Colonic mucosa (tissue), 4 donors: ENCODE measurements at places on chromosomes 4 and X. TPM values are rescaled to one million over a fixed set of nuclear protein-coding genes. Genes with fewer than 3 reads are reported as not detected.

ANAPC4 gene
- total RNA-seq = 24.8 TPM

CXCL5 gene
- 1.0 TPM for total RNA-seq

GUCY1A1 gene
- 2.0 TPM for total RNA-seq

CYSLTR1 gene
- total RNA-seq = 1.6 TPM

PNMA6A gene
- total RNA-seq = 0.37 TPM

CXCL8 gene
- 4.7 TPM for total RNA-seq

FAM9C gene
- total RNA-seq = not detected

GALNTL6 gene
- total RNA-seq = 0.20 TPM

CYTL1 gene
- total RNA-seq = not detected

AFF2 gene
- total RNA-seq = 0.12 TPM

CLCN4 gene
- 0.62 TPM for total RNA-seq

PRMT9 gene
- total RNA-seq = 6.4 TPM

CENPE gene
- total RNA-seq = 23.2 TPM

LRIT3 gene
- not detected for total RNA-seq

GPR50 gene
- not detected for total RNA-seq

DCHS2 gene
- 1.5 TPM for total RNA-seq

MAGEA2 gene
- not detected for total RNA-seq

FAT4 gene
- total RNA-seq = 1.5 TPM

PCDH10 gene
- 0.22 TPM for total RNA-seq

ENAM gene
- not detected for total RNA-seq

DNA sequence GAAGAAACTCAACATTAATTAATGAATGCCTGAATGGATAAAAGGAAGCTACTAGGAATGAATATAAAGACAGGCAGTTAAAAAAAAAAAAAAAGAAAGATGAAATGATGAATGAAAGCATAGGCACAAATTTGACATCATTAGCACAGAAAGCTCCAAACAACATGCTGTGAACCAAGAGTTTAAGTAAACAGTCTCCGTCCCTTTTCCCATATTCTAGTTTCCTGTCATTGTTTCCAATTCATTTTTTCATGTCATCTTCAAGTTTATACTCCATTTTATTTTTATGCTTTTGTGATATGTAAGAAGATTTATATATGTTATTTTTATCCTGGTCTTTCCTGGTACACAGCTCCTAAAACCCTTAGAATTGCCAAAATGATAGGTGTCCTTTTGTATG lies 17.7 kb upstream of the AASDH start:
- DNase-seq = no peak

DNA sequence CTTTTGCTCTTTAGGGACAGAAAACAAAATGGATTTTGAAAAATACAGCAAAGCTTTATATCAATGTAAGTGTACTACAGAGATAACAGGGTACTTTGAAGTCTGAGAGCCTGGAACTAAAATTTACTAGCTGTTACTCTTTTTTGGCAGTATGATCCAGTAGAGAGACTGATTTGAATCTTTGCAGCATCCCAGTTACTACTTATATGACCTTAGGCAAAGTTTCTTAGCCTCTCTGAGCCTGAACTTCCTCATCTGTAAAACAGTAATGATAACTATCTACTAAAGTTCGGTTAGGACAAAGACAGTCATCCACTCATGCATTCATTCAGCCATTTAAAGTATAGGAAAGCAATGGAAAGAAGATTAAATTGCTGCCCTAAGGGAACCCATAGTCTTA lies 10.1 kb downstream of the BRWD3 start:
- DNase-seq = no peak

DNA sequence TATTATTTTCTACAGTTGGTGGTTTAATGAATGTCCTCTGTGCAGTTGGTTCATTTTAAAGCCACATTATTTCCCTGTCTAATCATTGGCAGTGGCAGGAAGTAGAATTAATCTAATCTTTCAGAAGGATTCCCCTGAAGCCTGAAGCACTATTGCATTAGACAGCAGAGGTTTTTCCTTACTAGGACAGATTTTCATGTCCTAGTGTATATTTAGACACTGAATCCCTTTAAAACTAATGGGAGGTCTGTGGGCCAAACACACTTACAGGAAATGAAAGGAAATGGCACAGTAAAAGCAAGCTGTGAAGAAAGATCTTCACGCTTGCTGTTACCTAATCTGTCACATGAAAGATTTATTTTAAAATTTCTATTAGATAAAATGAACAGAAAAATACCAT lies 165.2 kb downstream of the SLC39A8 start:
- no peak for DNase-seq

DNA sequence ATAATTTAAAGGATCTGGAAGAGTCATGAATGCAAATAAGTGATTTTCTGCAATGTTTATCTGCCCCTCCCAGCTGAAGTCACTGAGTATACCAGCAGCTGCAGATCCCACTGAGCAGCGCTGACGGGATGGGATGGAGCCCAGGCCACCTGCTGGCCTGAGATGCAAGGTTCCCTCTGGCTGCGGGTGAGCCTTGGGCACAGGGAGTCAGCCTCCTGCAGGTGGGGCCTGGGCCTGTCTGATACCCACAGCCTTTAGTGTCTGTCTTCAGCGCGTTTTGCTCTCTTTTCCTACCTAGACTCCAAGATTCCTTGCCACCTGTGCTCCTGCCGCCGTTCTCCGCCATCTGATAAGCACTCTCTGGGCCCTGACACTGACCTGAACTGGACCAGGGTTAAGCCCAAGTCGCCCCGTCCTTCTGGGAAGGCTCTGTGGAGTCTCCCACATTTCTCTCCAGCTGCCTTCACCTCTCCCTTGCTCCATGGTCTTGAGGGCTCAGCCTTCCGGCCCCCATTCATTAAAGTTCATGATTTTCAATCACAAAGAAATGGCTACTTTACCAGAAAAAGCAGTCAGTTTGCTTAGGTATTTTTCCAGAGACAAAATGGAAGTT lies 223.1 kb upstream of the FAT1 start:
- DNase-seq = peak; percentile 75

GRCh38 chrX:106889468-106889867 lies 13.7 kb downstream of the RIPPLY1 start:
- DNase-seq = no peak

- no peak for DNase-seq
Measured at GRCh38 chrX:71919886-71920285, 9.2 kb downstream of the NHSL2 start.

DNA sequence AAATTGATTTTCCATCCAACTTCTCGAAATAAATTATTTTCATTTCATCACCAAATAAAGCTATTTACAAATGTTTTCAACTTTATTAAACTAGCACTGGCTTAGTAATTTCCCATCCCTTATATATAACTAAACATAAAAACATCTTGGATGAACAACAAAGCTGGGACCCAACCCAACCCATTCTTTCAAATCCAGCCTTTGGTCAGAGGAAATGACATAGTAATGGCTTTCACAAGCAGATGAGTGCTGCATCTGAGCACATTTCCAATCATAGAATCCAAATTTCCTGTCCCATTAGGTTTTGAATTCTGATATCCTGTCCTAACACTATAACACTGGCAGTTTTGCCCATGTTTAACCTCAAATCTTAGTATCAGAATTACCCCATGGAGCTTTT lies 7.9 kb upstream of the EMCN start:
- DNase-seq = no peak

DNA sequence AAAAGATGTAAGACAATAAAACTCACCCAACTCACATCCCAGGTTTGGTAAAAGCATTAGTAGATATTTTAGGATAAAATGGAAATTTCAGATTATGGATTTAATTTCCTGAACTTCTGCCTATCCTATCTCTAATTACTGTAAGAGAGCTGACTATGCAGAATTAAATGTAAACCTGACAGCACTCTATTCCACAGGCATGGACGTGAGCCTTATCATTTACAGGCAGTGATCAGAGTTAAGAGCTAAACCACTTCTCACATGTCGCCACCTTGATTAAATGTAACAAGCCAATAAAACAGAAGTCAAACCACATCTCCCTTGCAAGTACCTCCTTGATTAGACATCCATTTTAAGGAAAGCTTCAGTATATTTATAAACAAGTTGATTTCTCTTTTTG lies 97.5 kb upstream of the CBR4 start:
- no peak for DNase-seq

- no peak for DNase-seq
Measured at GRCh38 chr4:120826449-120826848, 96.1 kb downstream of the PRDM5 start.

GRCh38 chr4:76997077-76997476 lies 47.5 kb downstream of the SEPTIN11 start:
- no peak for DNase-seq

DNA sequence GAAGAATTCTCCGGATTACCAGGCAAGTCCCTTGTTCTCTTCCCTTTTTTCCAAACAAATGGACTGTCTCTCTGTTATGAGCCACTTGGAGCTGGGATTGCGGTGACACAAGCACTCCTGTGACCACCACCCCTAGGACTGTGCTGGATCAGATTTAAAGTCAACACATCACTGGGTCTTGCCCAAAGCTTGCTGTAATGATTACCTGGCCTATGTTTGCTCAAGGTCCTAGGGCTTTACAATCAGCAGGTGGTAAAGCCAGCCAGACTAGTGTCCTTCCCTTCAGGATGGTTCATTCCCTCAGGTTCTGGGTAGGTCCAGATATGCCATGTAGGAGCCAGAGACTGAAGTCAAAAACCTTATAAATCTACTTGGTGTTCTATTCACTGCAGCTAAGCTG lies 144.7 kb downstream of the COX18 start:
- no peak for DNase-seq

DNA sequence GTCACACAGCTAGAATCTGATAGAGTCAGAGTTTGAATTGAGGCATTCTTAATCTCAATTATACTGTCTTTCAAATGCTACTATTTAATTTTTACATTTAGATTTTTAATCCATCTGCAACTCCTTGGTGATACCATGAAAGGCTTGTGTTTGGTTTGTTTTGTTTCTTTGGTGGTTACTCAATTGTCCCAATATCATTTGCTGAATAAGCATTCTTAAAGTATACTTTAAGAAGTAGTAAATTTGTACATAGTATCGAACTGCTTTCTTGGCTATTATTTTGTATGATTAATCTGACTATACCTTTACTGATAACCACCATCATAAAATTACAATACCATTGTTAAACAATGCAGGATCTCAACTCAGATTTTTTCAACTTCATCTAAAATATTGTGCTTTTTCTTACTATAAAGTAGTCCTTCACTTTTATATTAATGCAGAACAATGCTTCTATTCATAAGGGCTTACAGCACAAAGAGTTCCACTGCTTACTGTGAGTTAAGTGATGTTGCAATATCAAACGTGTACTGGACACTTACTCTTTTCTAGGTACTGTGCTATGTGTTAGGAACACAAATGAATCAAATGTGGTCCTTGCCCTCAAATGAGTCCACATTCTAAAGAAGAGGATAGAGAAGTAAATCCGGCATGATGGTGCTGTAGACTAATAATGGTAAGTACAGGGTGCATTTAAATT lies 111.2 kb upstream of the GRIA3 start:
- DNase-seq = no peak

DNA sequence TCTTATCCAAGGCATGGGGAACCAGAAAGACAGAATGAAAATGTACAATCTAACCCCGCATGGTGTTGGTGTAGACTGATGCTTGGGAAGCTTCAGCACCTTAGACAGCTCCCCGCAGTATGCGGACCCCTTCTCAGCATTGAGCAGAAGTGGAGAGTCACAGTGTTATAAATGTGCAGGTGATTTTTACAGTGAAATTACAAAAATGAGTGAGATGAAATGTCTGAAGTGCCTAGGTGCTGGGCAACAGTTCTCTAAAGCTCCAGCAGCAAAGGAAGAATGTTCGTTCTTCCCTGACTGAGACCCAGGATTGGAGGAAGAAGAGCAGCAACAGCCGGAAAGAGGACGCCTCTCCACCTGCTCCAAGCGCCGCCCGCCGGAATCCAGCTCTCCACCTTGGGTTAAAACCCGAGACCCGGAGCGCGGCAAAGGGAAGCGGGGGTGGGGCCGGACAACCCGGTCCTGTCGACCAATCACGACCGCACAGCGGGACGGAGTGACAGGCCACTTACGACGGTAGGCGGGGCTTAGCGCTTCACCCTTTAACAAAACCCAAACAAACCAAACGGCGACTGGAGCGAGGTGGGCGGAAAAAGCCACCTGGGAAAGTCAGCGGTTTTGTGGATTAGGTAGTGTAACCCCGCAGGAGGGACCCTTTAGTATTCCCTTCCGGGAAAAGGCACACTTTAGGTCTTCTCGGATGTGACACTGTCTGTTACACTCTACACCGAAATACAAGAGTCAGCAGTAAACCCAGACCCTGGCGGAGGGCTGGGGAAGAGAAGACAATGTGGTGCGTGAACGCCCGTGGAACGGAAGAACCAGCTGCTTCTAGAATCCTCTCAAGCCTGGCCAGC lies at the start of gene GLRA3:
TSS of gene GLRA3 (minus strand) at position 403 of the 857 bp plus-strand sequence. CDS start 436 bp downstream, outside the sequence.
- DNase-seq = peak; percentile 23

DNA sequence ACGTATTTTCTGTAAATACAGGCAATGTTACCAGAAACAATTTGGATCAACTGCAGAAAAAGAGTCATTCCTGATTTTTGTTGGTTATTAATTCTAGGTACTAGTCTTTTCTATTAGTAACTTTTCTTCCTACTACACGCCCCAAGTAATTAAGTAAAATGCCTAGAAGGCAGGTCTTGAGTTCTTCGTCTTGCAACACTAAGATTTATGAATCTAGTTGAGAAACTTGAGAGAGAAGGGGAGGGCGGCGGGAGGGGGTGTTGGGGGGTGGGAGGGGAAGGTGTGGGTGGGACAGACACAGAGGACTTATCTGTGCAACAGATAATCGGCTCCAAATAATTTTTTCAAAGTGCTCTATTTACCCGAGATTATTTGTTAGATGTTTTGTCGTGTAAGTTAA lies 3.0 kb downstream of the RAP2C start:
- DNase-seq = no peak

DNA sequence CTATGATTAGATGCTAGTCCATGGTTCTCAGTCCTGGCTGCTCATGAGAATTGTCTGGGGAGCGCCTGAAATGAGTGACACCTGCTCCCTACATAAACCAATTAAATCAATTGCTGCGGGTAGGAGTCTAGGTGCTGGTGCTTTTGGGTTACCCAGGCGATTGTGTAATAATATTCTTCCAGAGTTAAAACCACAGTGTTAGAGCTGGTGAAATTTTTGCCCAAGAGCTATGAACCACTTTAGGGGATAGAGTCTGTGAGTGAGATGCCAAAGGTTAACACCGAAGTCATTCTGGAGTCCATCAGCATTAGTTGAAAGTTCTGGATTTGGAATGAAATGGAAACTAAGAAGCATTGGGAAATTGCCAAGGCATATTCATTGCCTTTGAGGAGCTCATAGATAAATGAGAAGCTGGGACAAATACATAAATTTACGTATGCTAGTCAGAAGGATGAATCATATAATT lies 15.3 kb downstream of the PDK3 start:
- no peak for DNase-seq

GRCh38 chr4:81335122-81335912 lies 120.3 kb upstream of the PRKG2 start:
- DNase-seq = no peak
